ENCODE measurements at places on chromosomes 1 and 21.

- H3K4me1 ChIP-seq, result peaks cover 9% of the 10 kb centered on the region
- H3K27me3 ChIP-seq, result peaks cover 18% of the 10 kb centered on the region
- DNase-seq, result no peak
- no peak overlapping the region for H3K4me3 ChIP-seq
- no peak overlapping the region for H3K27ac ChIP-seq
These were observed 4.1 kb upstream of the NBL1 start for GRCh38 chr1:19639999-19640362.

DNA sequence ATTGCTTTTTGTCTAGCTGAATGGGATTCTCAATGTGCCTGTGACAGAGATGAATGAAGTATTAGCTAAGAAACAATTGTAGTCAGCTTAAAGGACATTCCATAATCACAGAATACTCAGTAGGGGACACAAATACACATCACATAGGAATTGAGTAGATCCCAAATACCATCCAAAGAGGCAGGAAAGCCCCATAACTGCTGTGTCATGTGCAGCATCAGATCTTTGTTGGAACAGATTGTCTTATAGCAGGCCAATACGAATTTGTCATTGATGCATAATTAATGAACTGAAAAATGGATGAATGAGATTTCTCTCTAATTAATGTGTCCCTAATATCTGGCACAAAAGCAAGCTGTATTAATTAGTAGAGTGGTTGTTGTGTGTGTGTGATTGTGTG, 82.3 kb upstream of the S1PR1 start:
- no peak overlapping the region for H3K27ac ChIP-seq
- H3K4me3 ChIP-seq, result no peak overlapping the region
- H3K4me1 ChIP-seq, result peaks cover 6% of the 10 kb centered on the region
- DNase-seq, result no peak

GRCh38 chr1:109981004-109981335, 3.6 kb upstream of the AHCYL1 start:
- H3K36me3 ChIP-seq, result no peaks in the 10 kb centered on the region
- no peak for DNase-seq
- no peak overlapping the region for H3K4me3 ChIP-seq
- H3K27ac ChIP-seq, result no peak overlapping the region

GRCh38 chr1:225449261-225449660, 21.4 kb upstream of the LBR start:
- H3K36me3 ChIP-seq, result no peaks in the 10 kb centered on the region
- no peak for DNase-seq
- H3K4me1 ChIP-seq, result peaks cover 17% of the 10 kb centered on the region
- peaks cover 5% of the 10 kb centered on the region for H3K27me3 ChIP-seq
- H3K4me3 ChIP-seq, result no peak overlapping the region

DNA sequence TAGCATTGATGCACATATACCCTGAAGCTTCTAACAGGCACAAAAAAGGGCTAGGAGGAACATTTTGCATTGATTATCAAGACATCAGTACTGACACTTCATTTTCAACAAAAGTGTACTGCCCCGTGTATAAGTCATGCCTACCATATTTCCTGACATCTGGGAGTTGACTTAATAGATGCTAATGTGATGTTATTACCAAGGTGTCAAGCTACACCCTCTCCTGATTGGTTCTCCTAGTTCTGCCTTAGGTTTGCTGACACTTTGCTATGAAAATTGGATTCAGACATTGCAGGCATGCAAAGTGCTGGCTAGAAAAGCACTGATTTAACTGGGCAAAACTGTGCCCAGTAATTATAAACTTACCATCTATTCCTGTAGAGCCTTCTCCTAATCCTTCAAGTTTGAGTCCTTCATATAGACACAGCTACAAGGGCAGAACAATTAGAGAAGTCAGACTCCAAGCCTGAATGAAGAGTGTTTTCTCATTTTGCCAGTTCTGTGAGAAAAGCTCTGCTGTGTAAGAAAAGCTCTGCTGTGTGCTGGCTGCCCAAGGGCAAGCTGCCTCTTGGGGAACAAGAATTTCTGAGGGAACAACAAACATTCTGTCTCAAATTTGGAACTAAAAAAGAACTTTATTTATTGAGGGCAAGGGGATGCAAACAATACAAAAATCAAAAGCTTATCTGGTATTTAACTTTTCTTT, 11.2 kb downstream of the S100A10 start:
- no peak overlapping the region for H3K27ac ChIP-seq
- H3K36me3 ChIP-seq, result peaks cover 28% of the 10 kb centered on the region
- H3K4me3 ChIP-seq, result no peak overlapping the region
- peaks cover 7% of the 10 kb centered on the region for H3K4me1 ChIP-seq
- H3K27me3 ChIP-seq, result peaks cover 2% of the 10 kb centered on the region

- no peaks in the 10 kb centered on the region for H3K27me3 ChIP-seq
- H3K27ac ChIP-seq, result no peak overlapping the region
- H3K4me1 ChIP-seq, result no peaks in the 10 kb centered on the region
- peaks cover 17% of the 10 kb centered on the region for H3K36me3 ChIP-seq
- H3K4me3 ChIP-seq, result no peak overlapping the region
- no peak for DNase-seq
These were observed 150.5 kb downstream of the LYPLAL1 start for GRCh38 chr1:219324171-219324570.

DNA sequence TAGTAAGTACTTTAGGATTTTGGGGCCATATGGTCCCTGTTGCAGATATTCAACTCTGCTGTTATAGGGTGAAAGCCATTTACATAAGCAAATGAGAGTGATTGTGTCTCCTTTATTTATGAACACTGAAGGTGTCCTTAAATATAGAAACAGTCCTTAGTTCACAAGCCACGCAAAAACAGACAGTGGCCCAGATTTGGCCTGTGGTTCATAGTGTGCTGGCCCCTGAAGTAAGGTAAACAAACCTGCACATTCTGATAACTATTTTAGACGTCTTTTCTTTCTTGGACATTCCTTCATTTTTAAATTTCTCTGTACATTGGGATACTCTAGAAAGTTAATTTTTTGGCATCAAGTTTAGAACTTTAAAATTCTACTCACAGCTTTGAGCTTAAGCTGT, 23.5 kb downstream of the RAP1A start:
- H3K4me3 ChIP-seq, result no peak overlapping the region
- DNase-seq, result no peak
- no peaks in the 10 kb centered on the region for H3K27me3 ChIP-seq

DNA sequence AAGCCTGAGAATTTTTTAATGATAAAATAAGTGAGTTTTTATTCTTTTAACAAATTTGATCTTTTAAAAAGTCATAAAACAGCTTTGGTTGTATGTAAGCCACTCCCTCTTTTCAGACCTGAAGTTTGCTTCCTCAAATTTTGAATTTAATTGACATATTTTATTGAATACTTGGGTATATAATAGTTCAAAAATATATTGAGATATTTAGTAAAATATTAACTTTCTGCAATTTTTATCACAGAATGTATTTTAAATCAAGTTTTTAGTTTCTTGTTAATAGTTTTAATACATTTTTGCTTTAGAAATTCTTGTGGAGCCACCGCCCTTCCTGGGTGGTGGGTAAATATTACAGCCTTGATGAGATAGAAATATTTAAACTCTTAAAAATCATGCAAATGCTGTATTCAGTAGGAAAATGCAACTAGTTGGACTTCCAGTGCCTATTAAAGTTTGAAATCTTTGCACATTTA, 867 bp downstream of the PTPRC start:
- peaks cover 20% of the 10 kb centered on the region for H3K36me3 ChIP-seq
- H3K27me3 ChIP-seq, result no peaks in the 10 kb centered on the region
- peak overlapping the region; percentile 96 for H3K27ac ChIP-seq
- H3K4me1 ChIP-seq, result peaks cover 46% of the 10 kb centered on the region
- no peak for DNase-seq

GRCh38 chr1:160651433-160652064, 4.7 kb upstream of the SLAMF1 start:
- peaks cover 63% of the 10 kb centered on the region for H3K4me1 ChIP-seq
- H3K36me3 ChIP-seq, result no peaks in the 10 kb centered on the region
- H3K4me3 ChIP-seq, result no peak overlapping the region

DNA sequence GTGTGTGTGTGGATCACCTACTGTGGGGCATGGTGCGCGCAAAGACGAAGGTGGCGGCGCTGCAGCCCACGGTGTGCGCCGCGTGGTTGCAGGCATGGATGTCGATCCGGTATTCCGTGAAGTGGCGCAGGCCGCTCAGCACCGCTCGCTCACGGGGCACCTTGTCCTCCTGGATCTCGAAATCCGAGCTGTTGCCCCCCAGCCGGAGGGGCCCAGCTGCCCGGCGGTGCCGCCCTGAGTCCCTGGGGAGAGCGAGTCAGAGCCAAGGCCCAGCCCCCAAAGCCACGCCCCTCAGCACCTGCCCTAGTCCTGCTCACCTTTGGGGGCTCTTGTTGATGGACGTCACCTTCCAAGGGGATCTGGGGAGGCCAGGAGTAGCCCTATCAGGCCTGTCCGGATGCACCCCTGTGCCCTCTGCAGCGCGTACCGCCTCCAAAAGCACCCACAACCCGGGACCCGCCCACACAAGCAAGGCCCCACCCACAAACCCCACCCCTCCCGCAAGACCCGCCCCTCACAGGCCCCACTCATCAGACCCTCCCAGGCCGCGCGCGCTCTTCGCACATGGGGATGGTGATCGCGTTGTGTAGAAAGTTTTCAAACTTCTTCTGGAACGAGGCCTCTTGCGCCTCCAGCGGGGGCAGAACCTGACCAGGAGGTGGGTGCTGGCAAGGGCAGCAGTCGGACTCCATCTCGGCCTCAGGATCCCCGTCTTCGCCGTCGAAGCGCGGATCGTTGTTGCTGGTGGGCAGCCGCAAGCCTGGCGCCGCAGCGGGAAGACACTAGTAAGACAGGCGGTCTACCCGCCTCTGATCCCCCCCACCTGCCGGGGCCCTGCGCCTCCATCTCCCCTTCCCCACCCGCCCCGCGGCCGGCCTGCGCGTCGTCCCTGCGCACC, 13.6 kb downstream of the INSRR start:
- peaks cover 5% of the 10 kb centered on the region for H3K4me1 ChIP-seq
- peak overlapping the region; percentile 39 for H3K4me3 ChIP-seq
- peaks cover 37% of the 10 kb centered on the region for H3K27me3 ChIP-seq
- H3K27ac ChIP-seq, result no peak overlapping the region
- no peak for DNase-seq
- H3K36me3 ChIP-seq, result no peaks in the 10 kb centered on the region

- H3K36me3 ChIP-seq, result peaks cover 7% of the 10 kb centered on the region
- H3K27ac ChIP-seq, result peak overlapping the region; percentile 97
- H3K27me3 ChIP-seq, result no peaks in the 10 kb centered on the region
- H3K4me1 ChIP-seq, result peaks cover 24% of the 10 kb centered on the region
These were observed 889 bp upstream of the TXLNA start for GRCh38 chr1:32178380-32179192.

GRCh38 chr1:239682046-239682445, 295.7 kb downstream of the CHRM3 start:
- H3K27ac ChIP-seq, result no peak overlapping the region
- H3K4me1 ChIP-seq, result no peaks in the 10 kb centered on the region
- no peaks in the 10 kb centered on the region for H3K27me3 ChIP-seq
- H3K36me3 ChIP-seq, result no peaks in the 10 kb centered on the region
